ENCODE measurements at places on chromosomes 13 and 19. TPM values are rescaled to one million over a fixed set of nuclear protein-coding genes. Genes with fewer than 3 reads are reported as not detected.

The CRX gene
- not detected for polyA plus RNA-seq

The CEACAM16 gene
- polyA plus RNA-seq, result 0.35 TPM

The IFNL1 gene
- polyA plus RNA-seq, result not detected

The ICAM3 gene
- polyA plus RNA-seq, result not detected

The CD37 gene
- polyA plus RNA-seq, result 9.6 TPM

The ZNF682 gene
- 31.9 TPM for polyA plus RNA-seq

The BTBD2 gene
- 0.18 TPM for polyA plus RNA-seq

The RASAL3 gene
- not detected for polyA plus RNA-seq

The SIGLEC8 gene
- polyA plus RNA-seq, result not detected

The ZNF730 gene
- not detected for polyA plus RNA-seq

The PDX1 gene
- not detected for polyA plus RNA-seq

The MRPL57 gene
- 34.5 TPM for polyA plus RNA-seq

The MBD3L4 gene
- polyA plus RNA-seq, result not detected

The POLR1G gene
- 1.5 TPM for polyA plus RNA-seq

The KLC3 gene
- not detected for polyA plus RNA-seq

The PTH2 gene
- polyA plus RNA-seq, result not detected

The JUND gene
- polyA plus RNA-seq, result 12.2 TPM

The KCNC3 gene
- polyA plus RNA-seq, result 6.7 TPM

The GIPC3 gene
- not detected for polyA plus RNA-seq

The ZNF714 gene
- polyA plus RNA-seq, result 14.6 TPM

The CLN5 gene
- 14.1 TPM for polyA plus RNA-seq

The IGFL1 gene
- not detected for polyA plus RNA-seq

The CLC gene
- not detected for polyA plus RNA-seq

The KLK14 gene
- polyA plus RNA-seq, result not detected

The ANGPTL8 gene
- polyA plus RNA-seq, result not detected

The ZNF888 gene
- 0.38 TPM for polyA plus RNA-seq

The ZNF208 gene
- polyA plus RNA-seq, result 115 TPM

The ICAM5 gene
- polyA plus RNA-seq, result not detected

The PINLYP gene
- 17.2 TPM for polyA plus RNA-seq

The ARHGAP33 gene
- polyA plus RNA-seq, result 0.40 TPM

The IL17D gene
- polyA plus RNA-seq, result 28.4 TPM

The DAND5 gene
- polyA plus RNA-seq, result not detected

The KCNJ14 gene
- polyA plus RNA-seq, result 0.43 TPM

The DNAAF3 gene
- not detected for polyA plus RNA-seq

The PEAK3 gene
- polyA plus RNA-seq, result not detected

The TGFBR3L gene
- polyA plus RNA-seq, result 4.5 TPM

The MCEMP1 gene
- polyA plus RNA-seq, result not detected

The LYPD5 gene
- 10.0 TPM for polyA plus RNA-seq

The TJP3 gene
- polyA plus RNA-seq, result not detected

The GATAD2A gene
- 2.3 TPM for polyA plus RNA-seq

The EDDM13 gene
- polyA plus RNA-seq, result not detected

The SLC10A2 gene
- not detected for polyA plus RNA-seq

The PRTN3 gene
- not detected for polyA plus RNA-seq

The SMIM44 gene
- not detected for polyA plus RNA-seq

The GJB2 gene
- polyA plus RNA-seq, result not detected

The SIGLEC9 gene
- not detected for polyA plus RNA-seq

The BCAM gene
- polyA plus RNA-seq, result not detected

Measured in Purkinje cell (primary cell).